ENCODE measurements at places on chromosomes 11 and 22. TPM values are rescaled to one million over a fixed set of nuclear protein-coding genes. Genes with fewer than 3 reads are reported as not detected.

GRCh38 chr22:24068377-24068680 is 57.2 kb downstream of the CABIN1 start:
- no peaks in the 10 kb centered on the region for H3K27me3 ChIP-seq
- peaks cover 83% of the 10 kb centered on the region for H3K36me3 ChIP-seq
- DNase-seq, result peak; percentile 24
- H3K4me1 ChIP-seq, result peaks cover 3% of the 10 kb centered on the region
- H3K4me3 ChIP-seq, result no peak overlapping the region

- no peak overlapping the region for H3K27ac ChIP-seq
- H3K4me1 ChIP-seq, result no peaks in the 10 kb centered on the region
- no peak for DNase-seq
- no peaks in the 10 kb centered on the region for H3K36me3 ChIP-seq
- no peaks in the 10 kb centered on the region for H3K27me3 ChIP-seq
These were observed 193.4 kb upstream of the BLID start for GRCh38 chr11:122309262-122309925.

- peaks cover 20% of the 10 kb centered on the region for H3K4me1 ChIP-seq
- H3K27me3 ChIP-seq, result no peaks in the 10 kb centered on the region
- H3K27ac ChIP-seq, result no peak overlapping the region
- H3K36me3 ChIP-seq, result peaks cover 7% of the 10 kb centered on the region
These were observed 13.9 kb downstream of the CTNND1 start for GRCh38 chr11:57775491-57775890.

GRCh38 chr11:33391893-33392251 is 134.7 kb downstream of the HIPK3 start:
- no peaks in the 10 kb centered on the region for H3K4me1 ChIP-seq
- no peaks in the 10 kb centered on the region for H3K36me3 ChIP-seq
- H3K27ac ChIP-seq, result no peak overlapping the region
- no peak overlapping the region for H3K4me3 ChIP-seq
- peaks cover 34% of the 10 kb centered on the region for H3K27me3 ChIP-seq

DNA sequence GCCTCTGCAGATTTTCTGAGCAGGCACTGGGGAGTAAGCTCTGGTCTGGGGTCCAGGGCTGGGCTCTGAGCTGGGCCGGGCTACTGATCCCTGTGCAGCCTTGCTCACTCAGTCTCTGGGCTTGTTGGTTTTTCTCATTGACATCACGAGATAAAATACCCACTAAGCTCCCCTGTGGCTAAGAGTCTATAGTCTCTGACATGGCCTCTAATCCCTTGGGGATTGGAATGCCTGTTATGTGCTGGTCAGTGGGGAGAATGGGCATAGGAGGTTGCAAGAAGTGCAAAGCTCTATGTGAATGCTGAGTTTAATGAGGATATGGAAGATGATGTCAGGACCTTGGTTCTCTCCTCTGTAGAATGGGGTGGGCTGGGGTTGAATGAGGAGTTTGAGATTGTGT is 23.3 kb downstream of the ELF5 start:
- peaks cover 4% of the 10 kb centered on the region for H3K27me3 ChIP-seq
- H3K4me1 ChIP-seq, result no peaks in the 10 kb centered on the region
- H3K36me3 ChIP-seq, result no peaks in the 10 kb centered on the region
- no peak overlapping the region for H3K27ac ChIP-seq
- H3K4me3 ChIP-seq, result no peak overlapping the region

DNA sequence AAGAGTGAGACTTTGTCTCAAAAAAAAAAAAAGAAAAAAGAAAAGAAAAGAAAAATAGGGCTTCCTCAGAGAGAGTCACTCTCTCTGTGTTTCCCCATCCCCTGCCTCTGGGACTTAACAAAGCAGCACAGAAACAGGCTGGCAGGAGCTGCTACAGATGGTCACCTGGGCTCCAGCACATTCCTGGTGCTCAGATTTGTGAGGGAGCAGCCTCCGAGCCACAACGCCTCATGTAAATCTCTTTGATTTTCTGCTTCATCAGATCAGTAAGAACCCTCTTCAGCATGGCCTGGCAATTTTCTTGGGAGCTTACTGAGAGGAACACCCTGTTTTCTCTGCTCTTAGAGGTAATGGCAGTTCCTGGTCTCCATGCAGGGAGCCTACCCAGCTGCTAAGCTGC is 15.2 kb upstream of the LDHA start:
- no peak for DNase-seq
- H3K4me1 ChIP-seq, result peaks cover 10% of the 10 kb centered on the region
- no peak overlapping the region for H3K4me3 ChIP-seq
- no peaks in the 10 kb centered on the region for H3K27me3 ChIP-seq
- no peak overlapping the region for H3K27ac ChIP-seq

- H3K4me1 ChIP-seq, result peaks cover 11% of the 10 kb centered on the region
- peak; percentile 48 for DNase-seq
- peak overlapping the region; percentile 86 for H3K27ac ChIP-seq
- H3K27me3 ChIP-seq, result no peaks in the 10 kb centered on the region
- no peaks in the 10 kb centered on the region for H3K36me3 ChIP-seq
These were observed 457 bp downstream of the RNF141 start for GRCh38 chr11:10540546-10540914.

DNA sequence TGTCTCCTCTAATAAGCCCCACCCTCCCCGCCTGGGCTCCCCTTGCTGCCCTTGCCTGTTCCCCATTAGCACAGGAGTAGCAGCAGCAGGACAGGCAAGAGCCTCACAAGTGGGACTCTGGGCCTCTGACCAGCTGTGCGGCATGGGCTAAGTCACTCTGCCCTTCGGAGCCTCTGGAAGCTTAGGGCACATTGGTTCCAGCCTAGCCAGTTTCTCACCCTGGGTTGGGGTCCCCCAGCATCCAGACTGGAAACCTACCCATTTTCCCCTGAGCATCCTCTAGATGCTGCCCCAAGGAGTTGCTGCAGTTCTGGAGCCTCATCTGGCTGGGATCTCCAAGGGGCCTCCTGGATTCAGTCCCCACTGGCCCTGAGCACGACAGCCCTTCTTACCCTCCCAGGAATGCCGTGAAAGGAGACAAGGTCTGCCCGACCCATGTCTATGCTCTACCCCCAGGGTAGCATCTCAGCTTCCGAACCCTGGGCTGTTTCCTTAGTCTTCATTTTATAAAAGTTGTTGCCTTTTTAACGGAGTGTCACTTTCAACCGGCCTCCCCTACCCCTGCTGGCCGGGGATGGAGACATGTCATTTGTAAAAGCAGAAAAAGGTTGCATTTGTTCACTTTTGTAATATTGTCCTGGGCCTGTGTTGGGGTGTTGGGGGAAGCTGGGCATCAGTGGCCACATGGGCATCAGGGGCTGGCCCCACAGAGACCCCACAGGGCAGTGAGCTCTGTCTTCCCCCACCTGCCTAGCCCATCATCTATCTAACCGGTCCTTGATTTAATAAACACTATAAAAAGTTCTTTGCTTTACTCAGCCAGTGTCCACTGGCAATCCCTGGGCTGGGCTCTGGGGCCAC is 14.4 kb downstream of the TSKU start:
- H3K4me1 ChIP-seq, result 0 out of 3 replicates have a peak, but pooled peaks cover 2% of the 10 kb centered on the region
- H3K27me3 ChIP-seq, result no peaks in the 10 kb centered on the region
- no peak overlapping the region for H3K4me3 ChIP-seq
- no peak for DNase-seq
- H3K27ac ChIP-seq, result no peak overlapping the region

DNA sequence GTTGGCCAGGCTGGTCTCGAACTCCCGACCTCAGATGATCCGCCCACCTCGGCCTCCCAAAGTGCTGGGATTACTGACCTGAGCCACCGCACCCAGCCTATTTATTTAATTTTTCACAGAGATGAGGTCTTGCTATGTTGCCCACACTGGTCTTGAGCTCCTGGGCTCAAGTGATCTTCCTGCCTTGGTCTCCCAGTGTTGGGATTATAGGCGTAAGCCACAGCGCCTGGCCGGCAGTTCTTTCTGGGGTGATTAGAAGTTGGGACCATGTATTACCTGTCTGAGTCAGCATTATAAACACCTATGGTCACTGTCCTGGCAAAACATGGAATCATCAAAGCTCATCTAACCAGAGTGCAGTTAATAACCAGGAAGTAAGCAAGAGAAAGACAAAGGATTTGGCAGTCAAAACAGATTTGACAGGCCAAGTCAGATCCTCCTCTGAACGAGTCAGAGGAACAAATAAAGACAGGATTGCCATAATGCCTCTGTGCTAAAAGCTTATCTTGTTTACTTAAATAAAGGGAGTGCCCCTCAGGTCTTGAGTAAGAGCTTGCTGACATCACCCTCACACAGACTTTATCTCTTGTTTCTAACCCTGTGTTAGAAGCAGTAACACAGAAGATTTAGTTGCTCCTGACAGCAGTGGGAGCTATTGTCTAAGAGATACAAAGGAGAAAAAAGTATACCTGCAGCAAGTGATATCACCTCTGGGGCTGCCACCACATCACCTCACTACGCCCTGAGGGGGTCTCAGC is 3.7 kb downstream of the SERPIND1 start:
- H3K36me3 ChIP-seq, result peaks cover 14% of the 10 kb centered on the region
- peak overlapping the region; percentile 69 for H3K27ac ChIP-seq
- H3K4me3 ChIP-seq, result no peak overlapping the region
- no peaks in the 10 kb centered on the region for H3K27me3 ChIP-seq

DNA sequence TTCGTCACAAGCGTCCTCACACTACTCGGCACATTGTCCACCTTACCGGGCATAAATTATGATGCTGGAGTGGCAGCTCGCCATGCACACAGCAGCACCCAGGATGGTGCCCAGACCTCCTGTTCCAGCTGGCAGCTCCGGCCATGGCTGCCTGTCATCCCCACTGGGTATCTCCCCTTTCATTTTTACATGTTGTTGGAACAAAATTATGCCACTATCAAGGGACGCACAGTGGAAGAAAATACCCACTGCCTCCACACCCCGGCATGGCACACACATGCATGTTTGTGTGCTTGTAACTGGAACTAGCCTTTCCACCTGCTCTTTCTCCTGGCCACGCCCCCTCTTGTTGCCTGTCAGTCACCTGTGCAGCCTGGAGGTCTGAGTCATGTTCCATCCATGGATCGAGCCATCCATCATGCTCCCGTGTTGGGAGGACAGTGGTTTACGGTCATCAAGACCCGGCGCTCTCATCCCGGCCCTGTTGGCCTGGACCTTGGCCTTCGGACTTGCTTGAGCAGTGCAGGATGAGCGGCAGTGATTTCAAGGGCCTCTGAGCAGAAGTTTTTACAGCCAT is 1069.6 kb downstream of the BRD1 start:
- H3K36me3 ChIP-seq, result no peaks in the 10 kb centered on the region
- H3K27ac ChIP-seq, result no peak overlapping the region
- no peak overlapping the region for H3K4me3 ChIP-seq
- DNase-seq, result no peak

DNA sequence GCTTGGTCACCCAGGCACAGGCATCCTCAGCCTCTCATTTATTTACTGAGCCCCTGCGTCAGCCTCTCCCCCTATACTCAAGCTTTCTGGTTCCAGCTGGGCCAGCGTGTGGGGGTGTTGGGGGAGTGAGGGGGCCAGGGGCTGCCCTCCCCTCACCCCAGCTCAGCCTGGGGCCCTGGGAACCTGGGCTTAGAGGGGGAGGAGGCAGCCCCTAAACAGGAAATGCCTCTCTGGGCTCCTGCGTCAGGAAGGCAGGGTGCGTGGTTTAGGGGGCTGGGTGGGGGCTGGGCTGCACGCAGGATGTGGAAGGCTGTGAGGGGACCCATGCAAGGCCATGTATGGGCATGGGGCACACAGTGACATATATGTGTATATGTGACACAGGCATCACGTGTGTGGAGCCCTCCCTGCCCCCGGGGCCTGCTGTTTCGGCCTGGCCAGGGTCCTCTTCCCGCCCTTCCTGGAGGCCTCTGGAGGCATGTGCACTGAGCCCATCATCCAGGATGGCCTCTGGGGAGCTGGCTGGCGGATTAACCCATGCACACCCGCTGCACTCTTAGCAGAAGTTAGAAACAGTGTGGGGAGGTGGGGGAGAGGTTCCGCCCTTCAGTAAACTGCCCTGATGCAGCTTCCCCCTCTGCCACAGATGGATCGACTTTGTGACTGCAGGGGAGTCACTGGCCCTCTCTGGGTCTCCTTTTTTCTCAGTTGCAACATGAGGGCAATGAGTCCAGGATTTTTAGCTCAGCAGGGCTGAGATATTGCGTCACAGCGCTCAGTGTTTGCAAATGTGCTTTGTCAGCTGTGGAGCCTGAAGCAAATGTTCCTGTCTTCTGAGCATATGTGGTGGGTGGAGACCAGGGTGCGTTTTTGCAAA is 1.1 kb upstream of the CD248 start:
- no peaks in the 10 kb centered on the region for H3K27me3 ChIP-seq
- H3K4me3 ChIP-seq, result no peak overlapping the region
- H3K36me3 ChIP-seq, result no peaks in the 10 kb centered on the region
- no peak overlapping the region for H3K27ac ChIP-seq
- peaks cover 59% of the 10 kb centered on the region for H3K4me1 ChIP-seq
- DNase-seq, result no peak

- H3K36me3 ChIP-seq, result no peaks in the 10 kb centered on the region
- no peak overlapping the region for H3K27ac ChIP-seq
- peaks cover 6% of the 10 kb centered on the region for H3K4me1 ChIP-seq
- H3K4me3 ChIP-seq, result no peak overlapping the region
- DNase-seq, result no peak
- peaks cover 25% of the 10 kb centered on the region for H3K27me3 ChIP-seq
These were observed 17.9 kb upstream of the EP300 start for GRCh38 chr22:41074466-41074865.

DNA sequence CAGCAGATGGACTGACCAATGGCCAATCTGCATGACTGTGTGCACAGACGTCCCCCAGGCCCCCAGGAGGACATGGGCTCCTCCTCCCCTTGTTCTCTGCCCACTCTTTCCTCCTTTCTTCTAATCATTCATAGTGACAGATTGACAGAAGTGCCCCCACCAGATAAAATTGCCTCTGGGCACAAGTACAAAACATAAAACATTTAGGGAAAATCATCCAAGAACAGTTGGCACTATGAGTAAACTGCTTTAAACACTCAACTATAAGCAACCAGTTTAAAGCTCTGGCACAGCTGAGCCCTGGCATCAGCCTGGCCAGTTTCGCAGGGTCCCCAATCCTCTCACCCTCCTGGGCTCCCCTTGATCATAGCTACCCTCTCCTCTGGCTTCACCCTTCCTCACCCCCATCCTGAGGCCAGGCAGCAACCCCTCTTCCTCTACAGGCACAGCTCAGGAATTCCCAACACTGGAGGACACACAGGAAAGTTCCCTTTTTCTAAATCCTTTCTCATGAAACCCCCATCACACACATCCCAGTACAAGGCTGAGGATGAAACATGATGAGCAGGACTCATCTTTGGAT is 232.9 kb downstream of the BUD13 start:
- H3K27me3 ChIP-seq, result no peaks in the 10 kb centered on the region
- H3K4me3 ChIP-seq, result no peak overlapping the region
- no peak for DNase-seq
- H3K27ac ChIP-seq, result no peak overlapping the region

PLEKHA7 gene
- total RNA-seq, result 0.51 TPM

SYCE3 gene
- not detected for total RNA-seq

IL10RA gene
- 4.6 TPM for total RNA-seq

B4GALNT4 gene
- total RNA-seq, result 37.1 TPM

Data from K562 (cell line).